ENCODE measurements at places on chromosomes 7 and 10.

GRCh38 chr7:27375958-27376357 is 133.4 kb downstream of the EVX1 start:
- no peak for DNase-seq

GRCh38 chr7:82131215-82131614 is 312.4 kb downstream of the CACNA2D1 start:
- no peak for DNase-seq

- DNase-seq = no peak
Observed at GRCh38 chr10:33975481-33975880, 641.0 kb upstream of the NRP1 start.

GRCh38 chr7:95169678-95170077 is 154.7 kb downstream of the PON1 start:
- no peak for DNase-seq

DNA sequence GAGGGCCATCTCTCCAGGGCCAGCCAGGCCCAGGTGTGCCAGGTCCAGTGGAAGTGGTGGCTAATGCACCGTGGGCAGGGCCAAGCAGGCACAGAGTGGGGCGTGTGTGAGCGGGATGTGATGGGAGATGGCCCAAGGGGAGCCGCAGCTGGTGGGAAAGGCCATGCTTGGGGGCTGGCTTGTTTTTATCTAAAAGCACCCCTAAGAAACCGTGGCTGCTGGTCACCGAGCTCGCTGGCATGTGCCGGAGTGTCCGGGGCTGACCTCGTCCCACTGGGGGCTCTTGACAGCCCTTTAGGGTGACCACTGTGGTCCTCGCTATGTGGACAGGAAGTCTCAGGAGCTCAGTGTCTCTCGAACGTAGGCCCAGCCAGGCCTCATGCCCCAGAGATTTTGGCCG is 582.4 kb upstream of the FOXK1 start:
- no peak for DNase-seq

DNA sequence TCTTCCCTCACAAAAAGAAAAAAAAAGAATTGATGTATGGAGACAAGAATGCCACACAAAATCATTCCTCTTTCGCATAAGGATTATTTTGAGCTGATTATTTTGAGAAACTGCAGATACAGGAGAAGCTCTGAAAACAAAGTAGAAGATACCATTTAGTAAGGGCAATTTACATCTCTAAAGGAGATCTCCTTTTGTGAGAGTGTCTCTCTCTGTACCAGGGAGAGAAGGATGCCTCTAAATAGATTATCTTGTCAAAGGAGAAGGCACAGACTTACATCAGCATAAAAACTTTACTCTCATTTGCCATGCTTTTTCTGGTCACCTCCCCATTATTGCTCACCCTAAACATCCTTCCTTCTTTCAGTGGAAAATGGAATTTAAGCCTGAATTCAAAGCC is 747.9 kb upstream of the COBL start:
- DNase-seq = no peak
